ENCODE measurements at places on chromosomes 16 and 17.

DNA sequence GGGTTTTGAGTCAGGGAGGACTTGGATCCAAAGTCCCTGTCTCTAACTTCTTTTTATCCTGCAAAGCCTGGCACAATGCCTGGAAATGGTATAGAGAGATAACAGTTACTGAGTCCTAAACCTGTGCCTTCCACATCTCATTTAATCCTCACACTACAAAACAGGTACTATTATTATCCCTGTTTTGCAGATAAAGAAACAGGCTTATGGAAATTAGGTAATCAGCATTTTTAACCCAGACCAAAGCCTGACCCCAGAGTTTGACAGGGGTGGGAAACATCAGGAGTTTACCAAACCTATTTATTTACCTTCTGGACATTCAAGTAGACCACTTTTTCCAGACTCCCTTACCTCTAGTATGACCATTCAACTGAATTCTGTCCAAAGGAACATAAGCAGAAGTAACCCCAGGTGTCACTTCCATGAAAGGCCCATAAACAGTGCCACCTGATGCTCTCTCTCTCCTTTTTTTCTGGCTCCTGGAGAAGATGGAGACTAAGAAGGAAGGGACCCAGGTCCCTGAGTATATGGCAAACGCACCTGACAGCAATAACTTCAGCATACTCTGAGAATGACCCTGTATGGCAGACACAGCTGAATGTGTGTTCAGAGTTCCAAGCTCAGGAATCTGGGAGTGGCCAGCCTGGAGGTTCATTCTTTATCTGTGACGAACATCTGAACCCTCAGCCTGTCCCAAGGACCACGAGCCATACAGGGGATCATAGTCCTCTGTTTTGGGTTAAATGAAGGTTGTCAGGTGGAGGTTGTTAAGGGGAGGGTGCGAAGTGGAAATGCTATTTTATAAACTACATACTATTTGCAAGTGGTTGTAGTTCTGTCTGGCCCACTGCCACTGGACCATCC, 62.7 kb downstream of the HLF start:
- no peak for DNase-seq

DNA sequence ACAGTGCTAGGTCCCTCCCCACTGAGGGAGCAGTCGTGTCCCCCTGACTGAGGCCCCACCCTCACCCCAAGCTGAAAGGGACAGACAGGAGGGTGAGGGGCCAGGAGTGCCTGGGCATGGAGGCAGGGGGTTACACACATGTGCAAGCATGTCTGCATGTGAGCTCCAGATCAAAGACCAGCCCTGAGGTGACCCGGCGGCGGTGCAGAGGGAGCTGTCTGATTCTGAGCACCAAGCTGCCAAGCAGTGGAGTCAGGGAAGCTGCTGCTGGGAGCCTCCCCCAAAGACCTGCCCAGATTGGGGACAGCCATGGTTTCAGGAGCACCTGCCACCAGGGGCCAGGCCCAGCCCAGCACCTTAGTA, 5.5 kb downstream of the DLX3 start:
- DNase-seq: no peak

- no peak for DNase-seq
Measured at GRCh38 chr16:8796469-8797363, 723 bp downstream of the TMEM186 start.

- no peak for DNase-seq
Measured at GRCh38 chr17:55219934-55220333, 44.8 kb upstream of the HLF start.

Measured in HFFc6 (cell line).